ENCODE measurements at places on chromosomes 2 and 18.

DNA sequence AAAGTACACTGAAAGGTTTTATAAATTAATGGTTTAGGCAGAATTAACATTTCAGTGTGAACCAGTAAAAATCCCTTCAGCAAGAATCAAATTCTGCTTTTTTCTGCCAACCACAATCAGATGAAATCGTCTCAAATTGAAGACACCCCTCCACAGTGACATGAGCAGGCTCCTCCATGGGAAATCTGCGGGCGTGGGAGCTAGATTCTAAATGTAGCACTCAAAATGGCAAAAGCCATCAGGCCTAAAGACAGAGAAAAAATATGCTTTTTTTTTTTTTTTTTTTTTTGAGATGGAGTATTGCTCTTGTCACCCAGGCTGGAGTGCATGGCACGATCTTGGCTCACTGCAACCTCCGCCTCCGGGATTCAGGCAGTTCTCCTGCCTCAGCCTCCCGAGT, 55.8 kb upstream of the MRPS9 start:
- no peak for DNase-seq

- peak; percentile 13 for DNase-seq
Measured at GRCh38 chr2:48144777-48145176, 238.5 kb upstream of the FBXO11 start.

DNA sequence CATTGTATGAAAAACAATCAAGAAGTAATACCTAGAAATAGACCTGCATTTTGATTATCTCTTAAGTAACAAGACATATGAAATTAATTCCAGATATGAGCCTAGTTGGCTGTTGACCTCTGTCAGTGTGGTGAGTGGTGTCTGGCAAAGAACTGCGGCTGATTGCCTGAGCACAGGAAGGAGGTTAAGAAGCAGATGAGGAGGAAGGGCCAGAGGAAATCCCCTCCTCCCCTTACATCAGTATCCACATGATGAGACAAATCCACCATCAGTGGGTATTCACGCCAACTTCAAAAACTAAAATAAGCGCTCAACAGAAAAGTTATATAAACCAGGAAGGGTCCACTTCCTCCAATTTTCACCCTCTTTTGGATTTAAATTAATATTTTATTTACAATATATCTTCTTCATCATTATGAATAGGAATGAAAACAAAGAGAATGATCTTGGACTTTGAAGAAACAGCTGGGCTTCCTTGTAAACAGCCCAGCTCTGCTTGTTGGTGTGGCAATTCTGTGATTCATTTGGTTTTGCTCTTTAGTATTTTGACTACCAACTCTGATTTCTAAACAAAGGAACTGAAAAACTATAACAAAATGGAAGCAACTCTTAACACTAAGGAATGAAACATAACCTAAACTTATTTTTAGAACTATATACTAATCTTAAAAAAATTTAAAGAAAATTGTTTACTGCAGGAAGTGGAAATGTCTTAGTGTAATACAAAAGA, 27.3 kb downstream of the RFTN2 start:
- DNase-seq: no peak

DNA sequence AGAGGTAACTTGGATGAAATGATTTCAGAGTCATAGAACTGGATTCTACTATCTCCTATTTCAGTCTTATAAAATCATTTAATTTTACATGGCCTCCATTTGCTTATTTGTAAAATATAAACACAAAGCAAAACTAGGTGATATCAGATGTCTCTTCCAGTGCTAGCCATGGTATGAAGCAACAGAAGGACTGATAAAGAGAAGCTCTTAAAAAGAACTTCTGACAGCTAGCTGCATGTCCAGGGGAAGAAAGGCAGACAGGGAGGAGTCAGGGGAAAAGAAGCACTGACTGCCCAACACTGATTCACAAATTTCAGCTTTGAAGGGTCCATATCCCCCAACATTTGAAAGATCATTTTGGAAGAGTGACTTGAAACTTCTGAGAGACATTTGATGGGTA, 6.4 kb downstream of the SLC8A1 start:
- no peak for DNase-seq
